ENCODE measurements at places on chromosomes 7 and 10.

DNA sequence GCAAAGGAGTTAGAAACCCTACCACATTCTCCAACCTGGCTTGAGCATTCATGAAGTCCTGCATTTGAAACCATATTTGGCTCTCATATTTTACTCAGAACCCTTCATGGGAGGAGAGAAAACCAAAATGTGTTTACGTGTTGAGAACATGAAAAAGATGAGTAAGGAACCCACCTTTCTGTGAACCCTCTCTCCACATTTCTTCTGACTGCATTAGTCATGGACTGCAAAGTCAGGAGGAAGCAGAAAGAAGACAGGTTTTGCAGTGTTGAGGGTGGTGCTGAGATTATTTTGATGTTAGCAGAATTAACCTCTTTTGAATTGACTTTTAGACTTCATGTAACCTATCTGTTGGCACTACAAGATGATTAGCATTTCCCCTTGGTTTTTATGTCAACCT, 4.9 kb downstream of the IFIT1B start:
- DNase-seq: no peak

- DNase-seq: peak; percentile 39
Observed at GRCh38 chr7:27689591-27690164, 27.0 kb upstream of the HIBADH start.

GRCh38 chr10:90738885-90739284, 119.0 kb downstream of the HTR7 start:
- DNase-seq: peak; percentile 87

- DNase-seq: peak; percentile 70
Observed at GRCh38 chr7:191105-191980, 1.0 kb upstream of the FAM20C start.
